ENCODE measurements at places on chromosomes 4 and X. TPM values are rescaled to one million over a fixed set of nuclear protein-coding genes. Genes with fewer than 3 reads are reported as not detected.

Gene LIMCH1
- polyA plus RNA-seq = 0.04 TPM

Gene MBNL3
- 257 TPM for polyA plus RNA-seq

Gene MAGED4B
- 104 TPM for polyA plus RNA-seq

Gene MGST2
- 312 TPM for polyA plus RNA-seq

Gene VSIG4
- not detected for polyA plus RNA-seq

Gene NXF2
- not detected for polyA plus RNA-seq

Gene SFRP2
- not detected for polyA plus RNA-seq

Gene ASB11
- not detected for polyA plus RNA-seq

Gene AMOT
- 0.13 TPM for polyA plus RNA-seq

Gene ZGRF1
- 5.6 TPM for polyA plus RNA-seq

Gene RPL34
- 3,557 TPM for polyA plus RNA-seq

Gene TBCK
- 62.4 TPM for polyA plus RNA-seq

Gene FAM9A
- not detected for polyA plus RNA-seq

Gene ZCCHC4
- 10.4 TPM for polyA plus RNA-seq

Gene FMR1NB
- not detected for polyA plus RNA-seq

Gene BANK1
- polyA plus RNA-seq = not detected

Gene MSMO1
- polyA plus RNA-seq = 138 TPM
